Fibroblast of skin of right quadriceps (primary cell): ENCODE measurements at places on chromosomes 16 and 17.

DNA sequence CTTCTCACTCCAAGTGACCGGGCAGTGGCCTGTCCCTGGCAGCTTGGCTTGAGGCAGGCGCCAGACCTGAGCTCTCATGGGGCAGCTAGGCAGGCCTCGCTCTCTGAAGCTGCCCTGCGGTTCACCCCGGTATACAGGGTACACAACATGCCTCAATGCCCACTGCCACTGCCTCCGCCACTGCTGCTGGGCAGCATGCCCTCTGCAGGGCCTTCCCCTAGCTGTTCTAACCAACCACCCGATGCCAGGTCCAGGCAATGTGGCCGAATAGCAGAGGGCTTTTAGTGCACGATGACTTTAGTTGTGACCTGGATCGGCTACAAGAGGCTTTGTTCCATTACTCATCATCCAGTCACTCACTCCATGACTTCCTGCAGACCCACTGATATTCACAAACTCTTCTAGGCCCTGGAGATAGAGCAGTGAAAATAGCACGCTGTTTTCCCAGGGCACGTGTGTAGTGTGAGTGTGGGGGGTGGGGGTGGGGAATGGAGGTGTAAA lies 19.7 kb downstream of the CDC42EP4 start:
- DNase-seq: peak; percentile 67

- no peak for DNase-seq
Measured at GRCh38 chr17:81492202-81492601, 20.4 kb downstream of the ACTG1 start.

- DNase-seq: peak; percentile 61
Measured at GRCh38 chr17:35969558-35970380, 11.5 kb downstream of the CCL16 start.

GRCh38 chr16:77677129-77677528 lies 45.2 kb upstream of the NUDT7 start:
- DNase-seq: no peak

- DNase-seq: no peak
Measured at GRCh38 chr17:31251970-31252328, 45.1 kb downstream of the OMG start.

GRCh38 chr17:77692571-77693161 lies 265.8 kb upstream of the TNRC6C start:
- DNase-seq: no peak

- DNase-seq: no peak
Measured at GRCh38 chr16:85380905-85381737, 232.0 kb upstream of the GSE1 start.

DNA sequence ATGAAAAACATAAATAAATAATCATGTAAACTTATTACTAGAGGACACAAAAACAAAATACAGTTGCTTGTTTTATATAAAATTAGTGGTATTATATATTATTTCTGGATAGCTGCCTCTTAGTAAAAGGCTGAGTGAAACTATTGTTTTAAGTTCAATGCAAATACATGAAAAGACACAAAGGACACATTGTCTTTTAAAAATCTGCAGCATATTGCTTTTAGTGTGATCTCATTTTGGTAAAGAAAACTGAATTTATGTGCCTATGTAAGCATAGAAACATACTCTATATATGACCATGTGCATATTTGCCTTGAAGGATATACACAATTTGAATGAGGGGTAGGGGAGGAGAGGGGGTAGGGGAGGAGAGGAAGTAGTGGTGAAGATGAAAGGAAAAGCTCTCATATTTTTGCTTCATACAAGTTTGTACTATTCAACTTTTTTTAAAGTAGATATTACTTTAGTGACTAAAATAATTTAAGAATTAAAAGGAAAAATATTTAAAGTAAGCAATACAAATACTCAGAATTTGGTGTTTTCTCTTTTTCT lies 5.8 kb downstream of the ABCA10 start:
- no peak for DNase-seq

GRCh38 chr17:45046537-45047125 lies 4.8 kb downstream of the DCAKD start:
- no peak for DNase-seq

DNA sequence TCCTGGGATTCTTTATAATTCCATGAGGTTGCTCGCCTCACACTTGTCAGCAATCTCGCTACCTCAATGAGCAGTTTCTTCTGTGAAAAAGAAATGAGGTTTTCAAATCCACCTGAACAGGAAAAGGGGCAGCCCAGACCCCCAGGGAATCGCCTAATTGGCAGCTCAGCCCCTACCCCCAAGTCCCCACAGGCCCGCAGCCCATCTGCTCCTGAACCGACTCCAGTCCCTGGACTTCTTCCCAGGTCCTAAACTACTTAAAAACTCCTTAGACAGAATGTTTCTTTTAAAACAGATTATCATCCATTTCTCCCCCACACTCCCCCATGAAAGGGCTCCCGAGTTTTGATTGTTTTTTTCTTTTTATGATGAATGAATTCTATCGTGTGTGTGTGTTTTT lies 89.8 kb downstream of the PMP22 start:
- no peak for DNase-seq

DNA sequence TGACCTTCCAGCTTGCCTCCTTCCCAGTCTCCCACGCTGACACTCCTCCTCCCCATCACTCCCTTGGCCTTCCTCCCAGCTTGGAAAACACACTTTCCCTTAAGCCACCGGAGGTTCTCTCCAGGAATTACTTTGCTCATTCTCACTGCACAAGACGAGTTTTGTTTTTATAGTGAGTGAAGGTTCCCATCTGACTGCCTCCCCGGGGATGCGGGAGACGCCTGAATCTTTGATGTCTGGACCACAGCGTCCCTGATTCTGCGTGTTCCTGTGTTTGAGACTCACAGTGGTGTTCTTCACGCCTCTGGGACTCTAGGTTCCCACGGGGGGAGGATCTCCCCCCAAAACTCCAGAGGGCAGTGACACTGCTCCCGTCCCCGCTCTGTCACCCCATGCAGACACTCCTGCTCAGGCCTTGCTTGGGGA lies 2.0 kb downstream of the DNAI2 start:
- peak; percentile 23 for DNase-seq

GRCh38 chr17:61736438-61736837 lies 126.9 kb downstream of the BRIP1 start:
- no peak for DNase-seq

GRCh38 chr17:18250259-18250658 lies 8.3 kb downstream of the FLII start:
- DNase-seq: no peak

DNA sequence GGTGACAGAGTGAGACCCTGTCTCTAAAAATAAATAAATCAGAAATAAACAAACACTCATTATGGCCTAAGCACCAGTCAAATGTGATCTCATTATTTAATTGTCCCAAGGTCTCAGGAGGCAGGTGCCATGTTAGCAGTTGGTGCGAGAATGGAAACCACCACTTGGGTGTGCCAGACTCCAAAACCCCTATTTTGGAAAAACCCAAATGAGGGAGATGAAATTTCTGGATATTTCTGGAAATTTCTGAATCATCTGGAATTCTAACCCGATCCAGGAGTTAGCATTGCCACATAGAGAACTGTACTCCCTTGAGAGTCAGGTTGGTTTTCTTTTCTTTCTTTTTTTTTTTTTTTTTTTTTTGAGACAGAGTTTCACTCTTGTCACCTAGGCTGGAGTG lies 264.0 kb downstream of the XYLT1 start:
- DNase-seq: peak; percentile 35

DNA sequence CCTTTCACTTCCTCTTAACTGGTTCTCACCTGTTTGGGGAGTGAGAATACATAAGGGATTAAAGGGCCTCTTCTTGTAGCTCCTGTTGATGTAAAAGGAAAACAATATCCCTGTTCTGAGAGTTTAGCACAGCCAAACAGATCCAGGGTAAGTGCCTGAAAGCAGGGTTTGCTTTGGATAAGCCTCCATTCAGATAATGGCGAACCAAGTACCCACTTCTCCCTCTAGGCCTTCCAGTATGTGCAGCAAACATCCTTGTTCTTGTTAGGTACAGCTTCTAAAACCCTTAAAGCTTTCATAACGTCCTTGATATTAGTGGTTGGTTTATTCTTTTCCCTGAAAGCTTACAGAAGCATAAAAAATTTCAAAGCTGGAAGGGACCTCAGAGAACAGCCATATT lies 130.6 kb upstream of the DNAH9 start:
- DNase-seq: no peak

DNA sequence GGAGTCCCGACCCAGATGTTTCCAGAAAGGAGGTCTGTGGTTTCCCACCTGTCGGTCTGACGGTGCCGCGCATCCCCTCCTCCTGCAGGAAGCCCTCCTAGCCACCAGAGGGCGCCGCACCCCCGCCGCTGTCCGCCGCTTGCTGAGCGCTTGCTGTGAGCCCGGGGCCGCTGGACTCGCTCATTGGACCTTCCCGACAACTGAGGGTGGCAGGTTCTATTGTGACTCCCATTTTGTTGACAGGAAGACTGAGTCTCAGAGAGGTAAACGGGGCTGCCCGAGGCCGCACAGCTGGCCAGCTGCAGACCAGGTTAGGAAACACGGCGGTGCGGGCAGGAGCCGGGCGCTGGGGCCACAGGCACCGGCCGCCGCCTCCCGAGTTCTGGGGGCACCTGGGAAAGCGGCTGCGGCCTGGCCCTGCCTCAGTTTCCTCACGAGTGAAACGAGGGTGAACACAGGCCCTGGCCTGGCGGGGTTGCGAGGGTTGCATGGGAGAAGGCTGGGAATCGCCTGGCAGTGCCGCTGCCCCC lies 191.1 kb upstream of the CIBAR2 start:
- DNase-seq: peak; percentile 49

- no peak for DNase-seq
Measured at GRCh38 chr17:31825961-31826691, 32.9 kb downstream of the COPRS start.

DNA sequence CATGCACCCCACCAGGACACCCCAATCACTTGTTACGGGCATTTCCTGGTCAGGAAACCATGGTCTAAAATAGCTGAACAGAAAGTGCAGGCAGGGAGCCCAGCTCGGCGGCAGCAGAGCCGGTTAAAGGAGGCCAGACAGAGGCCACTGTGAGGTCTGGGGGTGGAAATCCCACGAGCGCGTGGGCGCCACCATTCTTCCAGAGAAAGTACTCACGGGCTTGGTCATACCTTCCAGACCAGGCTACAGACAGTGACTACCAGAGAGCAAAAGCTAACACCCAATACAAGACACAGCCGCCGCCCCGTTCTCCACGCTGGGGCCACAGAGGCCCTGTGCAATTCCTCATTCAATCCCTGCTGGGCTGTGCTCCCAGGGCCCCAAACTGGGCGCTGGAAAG lies 11.9 kb downstream of the CEP131 start:
- no peak for DNase-seq

DNA sequence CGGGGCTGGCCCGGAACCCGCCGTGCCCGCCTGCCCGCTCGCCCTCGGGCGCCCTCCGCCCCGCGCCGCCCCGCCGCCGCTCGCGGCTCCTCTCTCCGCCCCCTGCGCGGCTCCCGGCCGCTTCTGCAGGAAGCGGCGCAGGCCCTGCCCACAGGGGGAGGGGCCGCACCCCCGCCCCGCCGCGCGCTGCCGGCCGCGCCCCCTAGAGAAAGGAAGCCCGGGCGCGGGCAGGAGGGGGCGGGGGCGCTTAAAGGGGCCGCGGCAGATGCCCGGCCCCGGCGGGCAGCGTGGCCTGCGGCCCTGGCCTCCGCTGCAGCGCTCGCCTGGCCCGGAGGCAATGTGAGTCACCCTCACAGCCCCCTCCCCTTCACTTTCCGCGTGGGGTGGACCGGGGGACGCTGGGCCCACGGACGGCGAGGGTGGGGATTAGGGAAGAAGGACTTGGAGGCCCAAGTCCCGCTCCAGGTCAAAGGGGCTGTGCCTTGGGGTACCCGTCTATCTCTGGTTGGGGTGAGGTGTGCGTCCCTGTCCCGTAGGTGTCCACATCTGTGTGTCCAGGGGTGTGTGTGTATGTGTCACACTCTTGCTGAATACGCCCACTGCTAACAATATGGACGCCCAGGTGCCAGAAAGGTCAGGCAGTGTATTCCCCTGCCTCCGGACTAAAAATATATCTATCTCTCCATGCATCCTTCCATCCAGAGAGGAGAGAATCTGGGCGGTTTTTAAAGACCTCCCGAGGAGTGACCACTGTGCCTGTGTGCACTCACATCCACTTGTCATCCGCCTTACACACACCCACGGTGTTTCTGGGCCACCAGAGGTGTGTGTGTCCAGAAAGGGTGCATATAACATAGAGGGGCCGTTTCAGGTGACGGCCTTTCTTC lies at the start of gene GIT1:
TSS of gene GIT1 (minus strand) at position 125 of the 887 bp plus-strand sequence. CDS start 270 bp downstream, outside the sequence.
- DNase-seq: peak; percentile 86
